ENCODE measurements at places on chromosomes 5 and 9. TPM values are rescaled to one million over a fixed set of nuclear protein-coding genes. Genes with fewer than 3 reads are reported as not detected.

The MYOZ3 gene
- total RNA-seq = 0.07 TPM

The ADAMTS12 gene
- total RNA-seq = not detected

The PLPPR1 gene
- not detected for total RNA-seq

The PCDHGA5 gene
- total RNA-seq = 0.55 TPM

The PCDHA1 gene
- not detected for total RNA-seq

The OR1Q1 gene
- total RNA-seq = not detected

The KCNT1 gene
- not detected for total RNA-seq

The IL9 gene
- total RNA-seq = not detected

The SLC6A7 gene
- not detected for total RNA-seq

The CDHR2 gene
- 1.7 TPM for total RNA-seq

The AFAP1L1 gene
- total RNA-seq = not detected

The OBP2B gene
- not detected for total RNA-seq

The ADAMTS2 gene
- not detected for total RNA-seq

The SYNPO gene
- 0.02 TPM for total RNA-seq

The FCN1 gene
- not detected for total RNA-seq

The RNF14 gene
- total RNA-seq = 24.2 TPM

The PPP1R26 gene
- total RNA-seq = 1.0 TPM

The LCN6 gene
- not detected for total RNA-seq

The MOCS2 gene
- 22.0 TPM for total RNA-seq

The CCDC69 gene
- 63.5 TPM for total RNA-seq

The NUTM2F gene
- not detected for total RNA-seq

The GAS1 gene
- 0.30 TPM for total RNA-seq

The IFNA7 gene
- not detected for total RNA-seq

The PCDHA10 gene
- not detected for total RNA-seq

The TRAF1 gene
- total RNA-seq = 82.3 TPM

Measured in T-helper 2 cell treated with Interferon-gamma antibody and Interleukin-4, amounts not matched to agents 100 ng/mL and 5 ng/mL, for 36 hours (primary cell).